C1 segment of cervical spinal cord (tissue), 14 donors: ENCODE measurements at places on chromosomes 1 and 21.

GRCh38 chr1:20663365-20663764 is 2.2 kb upstream of the DDOST start:
- DNase-seq = no peak

DNA sequence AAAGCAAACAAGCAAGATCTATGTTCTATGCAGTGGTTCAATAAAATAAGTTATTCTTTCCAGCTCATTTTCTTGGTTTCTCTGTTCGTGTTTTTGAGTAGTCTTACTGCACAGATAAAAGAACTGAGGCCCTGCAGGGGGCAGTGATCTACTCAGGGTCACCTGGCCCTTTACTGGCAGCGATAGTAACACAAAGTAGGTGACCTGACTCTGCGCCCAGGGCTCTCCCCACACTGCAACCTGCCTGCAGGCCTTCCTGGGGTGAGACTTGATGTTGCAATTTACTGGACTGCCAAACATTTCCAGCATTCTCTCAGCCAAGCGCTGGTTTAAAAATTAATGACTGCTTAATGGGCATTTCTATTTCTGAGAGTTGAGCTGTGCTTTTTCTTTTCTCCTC is 110.3 kb downstream of the HUNK start:
- DNase-seq = no peak

- no peak for DNase-seq
Observed at GRCh38 chr1:67830928-67831830, 2.1 kb downstream of the GNG12 start.

DNA sequence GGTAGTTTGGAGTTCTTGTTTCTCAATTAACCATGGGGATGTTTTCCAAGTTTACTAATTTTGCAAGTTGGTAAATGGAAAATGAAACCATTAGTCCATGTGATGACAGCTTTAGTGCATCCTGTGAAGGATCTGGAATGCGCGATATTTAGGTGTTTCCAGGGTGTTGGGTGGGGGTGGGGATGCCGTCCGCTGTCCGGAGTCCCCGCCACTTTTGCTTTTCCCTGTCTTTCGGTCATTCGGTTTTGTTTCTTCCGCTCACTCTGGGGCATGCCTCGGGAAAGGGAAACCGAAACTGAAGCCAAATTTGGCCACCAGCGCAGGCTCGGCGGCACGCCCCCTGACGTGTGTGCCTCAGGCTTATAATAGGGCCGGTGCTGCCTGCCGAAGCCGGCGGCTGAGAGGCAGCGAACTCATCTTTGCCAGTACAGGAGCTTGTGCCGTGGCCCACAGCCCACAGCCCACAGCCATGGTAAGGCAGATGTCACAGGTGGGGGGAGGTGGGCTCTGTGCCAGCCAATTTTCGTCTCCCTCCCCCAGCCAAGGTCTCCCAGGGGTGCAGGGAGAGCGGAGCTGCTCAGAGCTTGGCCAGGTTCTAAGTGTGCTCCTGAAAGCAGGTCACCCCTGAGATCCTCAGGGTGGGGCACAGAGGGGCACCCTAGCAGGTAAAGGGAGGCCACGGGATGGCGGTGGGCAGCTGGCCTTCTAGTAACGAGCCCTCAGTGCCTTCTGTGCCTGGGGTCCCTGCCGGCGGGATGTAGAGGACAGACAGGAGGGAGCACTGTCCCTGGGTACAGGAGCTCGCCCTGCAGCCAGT is at the start of gene ISG15:
Gene ISG15, plus strand, starts transcription at position 393 of the 817 bp plus-strand sequence. Its CDS starts 77 bp downstream, at position 470.
- peak; percentile 77 for DNase-seq

DNA sequence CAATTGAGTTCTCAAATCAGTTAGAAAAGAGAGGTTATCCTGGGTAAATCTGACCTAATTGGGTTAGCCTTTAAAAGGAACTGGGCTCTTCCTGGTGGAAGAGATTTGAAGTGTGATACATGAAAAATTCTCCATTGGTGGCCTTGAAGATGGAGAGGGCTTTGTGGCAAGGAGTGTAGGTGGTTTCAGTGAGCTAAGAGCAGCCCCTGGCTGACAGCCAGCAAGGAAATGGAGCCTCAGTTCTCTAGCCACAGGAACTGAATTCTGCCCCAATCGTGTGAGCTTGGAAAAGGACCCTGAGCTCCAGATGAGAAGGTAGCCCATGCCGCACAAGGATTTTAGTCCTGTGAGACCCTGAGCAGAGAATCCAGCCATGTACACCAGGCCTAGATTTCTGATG is 12.7 kb upstream of the HYI start:
- no peak for DNase-seq

GRCh38 chr1:156511644-156512043 is 11.1 kb upstream of the MEF2D start:
- no peak for DNase-seq

DNA sequence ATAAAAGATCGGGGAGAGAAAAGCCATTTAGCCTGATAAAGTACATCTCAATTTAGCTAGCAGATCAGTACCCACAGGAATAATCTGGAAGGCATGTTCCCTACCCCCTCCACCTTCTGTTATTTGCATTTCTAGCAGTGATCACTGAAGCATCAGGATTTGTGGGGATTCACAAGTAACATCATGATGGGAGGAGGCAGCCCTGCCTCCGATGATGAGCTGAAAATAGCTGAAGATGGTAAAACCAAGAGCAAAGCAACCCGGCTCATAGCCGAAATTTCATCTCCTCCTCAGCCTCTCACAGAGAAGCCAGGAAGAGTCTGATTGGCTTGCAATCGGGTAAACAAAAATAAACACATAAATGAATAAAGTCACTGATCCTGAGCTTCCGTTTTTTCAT is 2.4 kb downstream of the CCSAP start:
- DNase-seq = no peak

GRCh38 chr1:1433804-1434130 is 1.7 kb upstream of the VWA1 start:
- DNase-seq = peak; percentile 75

GRCh38 chr1:27201295-27201694 is 33.1 kb upstream of the WDTC1 start:
- no peak for DNase-seq

DNA sequence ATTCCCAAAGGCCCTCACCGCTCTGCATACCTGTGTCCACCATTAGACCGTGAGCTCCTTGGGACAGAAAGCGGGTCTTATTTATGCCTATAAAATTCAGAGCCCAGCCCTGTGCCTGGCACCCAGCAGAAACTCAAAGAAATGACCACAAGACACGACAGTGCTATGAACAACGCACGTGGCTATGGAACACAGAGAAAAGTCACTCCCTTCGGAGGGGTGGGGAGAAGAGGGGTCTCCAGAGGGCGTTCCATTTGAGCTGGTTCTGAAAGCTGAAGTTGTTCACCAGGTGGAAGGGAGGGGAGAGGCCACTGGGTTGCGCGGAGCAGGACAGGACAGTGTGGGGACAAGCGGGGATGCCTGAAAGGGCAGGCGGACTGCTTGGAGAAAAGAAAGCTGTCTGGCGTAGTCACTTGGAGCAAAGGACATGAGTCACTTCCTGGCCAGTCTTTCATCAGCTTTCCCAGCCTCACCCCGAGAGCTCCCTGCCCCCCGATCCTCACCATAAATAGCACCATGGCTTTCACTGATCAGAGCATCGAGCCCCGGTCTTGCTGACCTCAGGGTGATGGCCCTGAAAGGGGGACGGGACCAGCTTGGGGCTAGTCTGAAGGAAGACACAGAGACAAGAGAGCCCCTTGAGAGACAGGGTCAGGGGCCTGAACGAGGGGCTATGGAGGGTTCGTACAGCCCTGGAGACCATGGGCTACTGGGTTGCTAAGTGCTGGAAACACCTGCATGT is 28.5 kb downstream of the ECE1 start:
- no peak for DNase-seq

- no peak for DNase-seq
Observed at GRCh38 chr1:97764991-97765390, 155.8 kb downstream of the DPYD start.

- no peak for DNase-seq
Observed at GRCh38 chr1:28392027-28392652, 22.6 kb downstream of the PHACTR4 start.

DNA sequence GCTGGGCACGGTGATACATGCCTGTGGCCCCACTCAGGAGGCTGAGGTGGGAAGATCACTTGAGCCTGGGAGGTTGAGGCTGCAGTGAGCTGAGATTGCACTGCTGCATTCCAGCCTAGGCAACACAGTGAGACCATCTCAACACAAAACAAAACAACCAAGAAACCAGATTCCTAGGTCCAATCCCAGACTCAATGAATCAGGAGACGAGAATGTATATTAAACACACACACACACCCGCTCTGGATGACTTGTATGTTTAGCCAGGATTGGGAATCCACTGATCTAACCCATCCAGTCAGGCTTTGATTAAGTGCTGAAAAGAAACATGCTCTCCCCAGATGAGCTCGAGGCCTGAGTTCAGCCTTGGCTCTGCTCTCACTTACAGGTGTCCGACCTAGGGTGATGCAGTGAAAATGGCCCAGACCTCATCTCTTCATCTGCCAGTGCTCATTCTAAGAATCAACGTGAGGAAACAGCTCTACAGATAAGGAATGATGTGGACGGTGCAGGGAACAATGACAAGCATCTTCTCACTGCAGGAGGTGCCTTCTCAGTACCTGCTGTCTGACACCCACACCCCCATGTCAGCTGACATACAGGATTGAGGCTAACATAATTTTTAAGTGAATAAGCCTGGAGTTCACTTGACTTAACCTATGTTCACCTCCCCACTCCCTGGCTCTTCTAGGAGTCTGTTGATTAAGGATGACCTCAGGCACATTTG is 15.3 kb upstream of the SRSF4 start:
- DNase-seq = no peak

DNA sequence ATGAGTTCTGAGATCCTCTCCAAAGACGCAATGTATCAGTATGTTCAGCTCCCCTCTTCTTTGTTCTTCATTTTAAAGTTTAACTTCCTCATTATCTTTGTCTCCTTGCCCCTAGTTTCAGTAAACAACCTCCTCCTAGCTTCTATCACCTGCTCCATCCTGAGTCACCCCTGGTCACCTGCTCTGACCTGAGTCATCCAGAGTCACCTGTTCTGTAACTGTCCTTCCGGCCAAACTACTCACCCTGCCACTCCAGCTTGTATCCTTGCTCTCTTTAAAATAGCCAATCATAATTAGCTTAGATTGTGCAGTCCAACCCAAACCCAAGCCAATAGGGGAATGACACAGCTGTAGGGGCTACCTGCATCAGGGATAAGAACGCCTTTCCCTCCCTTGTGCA is 332.0 kb downstream of the OLFM3 start:
- DNase-seq = no peak

DNA sequence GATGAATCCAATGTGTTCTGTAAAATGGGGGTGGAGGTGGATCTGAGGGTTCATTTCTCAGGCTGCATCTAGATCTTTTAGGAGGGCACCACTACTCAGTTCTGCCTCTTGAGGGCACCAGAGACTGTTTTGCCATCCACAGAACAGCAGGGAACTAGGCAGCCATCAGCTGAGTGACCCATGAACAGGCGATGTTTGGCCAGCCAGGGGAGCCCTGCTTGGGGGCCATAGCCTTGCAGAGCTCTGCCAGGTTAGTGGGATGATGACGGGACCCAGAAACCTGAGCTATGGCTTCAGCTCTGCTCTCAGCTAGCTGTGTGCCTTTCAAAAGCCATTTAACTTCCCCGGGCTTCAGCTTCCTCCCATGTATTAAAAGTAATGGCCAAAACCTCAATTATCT is 13.4 kb upstream of the NOS1AP start:
- DNase-seq = peak; percentile 35

DNA sequence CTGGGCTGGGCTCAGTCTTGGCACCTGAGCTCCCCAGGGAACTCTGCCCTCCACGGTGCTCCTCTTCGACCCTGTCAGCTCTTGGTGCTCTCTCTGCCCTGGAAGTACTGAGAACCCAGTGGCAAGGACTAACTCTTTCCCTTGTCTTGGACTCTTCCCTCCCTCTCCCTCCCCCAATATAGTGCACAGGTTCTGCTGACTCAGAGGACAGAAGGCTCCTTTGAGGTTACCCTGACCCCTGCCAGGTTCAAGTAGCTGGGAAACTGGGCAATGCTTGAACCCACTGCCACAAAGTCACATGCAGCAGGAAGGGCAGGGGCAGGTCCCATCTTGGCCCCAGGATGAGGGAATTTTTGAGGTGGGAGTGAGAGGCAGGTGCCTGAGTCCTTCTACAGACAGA is 20.3 kb downstream of the KCNQ4 start:
- DNase-seq = no peak

- no peak for DNase-seq
Observed at GRCh38 chr1:211148366-211148765, 14.4 kb upstream of the KCNH1 start.

DNA sequence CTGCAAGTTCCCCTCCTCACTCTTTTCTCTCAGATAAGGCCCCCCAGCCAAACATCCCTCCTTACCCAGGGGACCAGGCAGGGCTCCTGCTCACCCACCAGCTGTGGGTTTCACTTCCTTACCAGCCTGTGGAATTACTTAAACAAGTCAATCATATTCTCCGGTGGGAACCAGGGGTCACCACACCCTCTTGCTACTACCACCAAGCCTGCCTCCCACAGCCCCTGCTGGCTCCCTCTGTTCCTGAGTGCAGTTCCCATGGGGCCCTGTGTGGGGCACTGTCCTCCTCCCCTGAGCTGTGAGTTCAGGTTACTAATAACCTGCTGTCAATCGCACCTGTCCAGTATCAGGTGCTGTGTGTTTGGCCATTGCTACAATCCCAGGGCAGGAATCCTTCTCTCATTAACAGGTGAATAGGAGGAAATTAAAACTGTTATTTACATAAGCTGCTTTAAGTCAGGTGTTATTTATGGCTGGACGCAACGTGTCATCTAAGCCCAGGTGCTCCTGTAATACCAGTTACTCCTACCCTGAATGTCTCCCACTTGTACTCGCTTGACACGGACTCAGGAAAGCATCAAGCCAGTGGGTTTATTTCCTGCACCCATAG is 53.1 kb upstream of the LBR start:
- no peak for DNase-seq

- DNase-seq = no peak
Observed at GRCh38 chr21:35838350-35838749, 222.0 kb downstream of the SETD4 start.

DNA sequence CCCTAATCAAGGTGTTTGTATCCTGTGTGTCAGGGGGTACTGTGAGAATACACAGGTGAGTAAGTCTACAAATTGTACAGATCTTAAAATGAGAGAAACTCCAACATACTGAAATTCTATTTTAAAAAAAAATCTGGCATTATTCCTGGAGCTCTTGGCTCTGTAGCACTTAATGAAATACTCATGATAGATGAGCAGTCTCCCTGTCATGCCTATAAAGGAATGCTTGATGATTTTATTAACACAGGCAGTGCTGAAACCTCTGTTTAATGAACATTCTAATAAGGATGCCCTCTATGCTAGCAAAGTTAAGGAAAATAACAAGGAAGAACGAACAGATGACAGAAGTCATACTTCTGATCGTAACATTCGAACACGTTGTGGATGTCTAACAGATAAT is 233.9 kb upstream of the NEGR1 start:
- no peak for DNase-seq

DNA sequence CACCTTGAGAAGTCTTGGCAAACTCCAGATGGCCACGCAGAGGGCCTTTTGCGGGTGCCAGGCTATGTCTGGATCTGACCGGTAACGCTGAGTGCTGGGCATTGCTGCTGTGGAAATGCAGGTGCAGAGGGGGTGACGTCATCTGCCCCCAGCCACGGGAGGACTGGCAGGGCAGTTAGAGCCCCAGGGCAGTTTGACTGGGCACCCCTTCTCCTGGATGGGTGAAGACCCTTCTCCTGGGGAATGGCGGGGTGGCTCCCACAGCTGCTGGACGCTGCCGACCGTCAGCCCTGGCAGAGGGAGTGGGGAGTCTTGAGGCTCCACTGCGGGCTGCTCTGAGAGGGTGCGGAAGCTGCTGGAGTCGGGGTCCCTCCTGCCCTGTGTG is 12.6 kb upstream of the EDN2 start:
- no peak for DNase-seq

GRCh38 chr1:12756273-12756672 is 10.3 kb downstream of the CFAP107 start:
- DNase-seq = no peak
